MCF 10A (cell line): ENCODE measurements at places on chromosomes 4 and X.

DNA sequence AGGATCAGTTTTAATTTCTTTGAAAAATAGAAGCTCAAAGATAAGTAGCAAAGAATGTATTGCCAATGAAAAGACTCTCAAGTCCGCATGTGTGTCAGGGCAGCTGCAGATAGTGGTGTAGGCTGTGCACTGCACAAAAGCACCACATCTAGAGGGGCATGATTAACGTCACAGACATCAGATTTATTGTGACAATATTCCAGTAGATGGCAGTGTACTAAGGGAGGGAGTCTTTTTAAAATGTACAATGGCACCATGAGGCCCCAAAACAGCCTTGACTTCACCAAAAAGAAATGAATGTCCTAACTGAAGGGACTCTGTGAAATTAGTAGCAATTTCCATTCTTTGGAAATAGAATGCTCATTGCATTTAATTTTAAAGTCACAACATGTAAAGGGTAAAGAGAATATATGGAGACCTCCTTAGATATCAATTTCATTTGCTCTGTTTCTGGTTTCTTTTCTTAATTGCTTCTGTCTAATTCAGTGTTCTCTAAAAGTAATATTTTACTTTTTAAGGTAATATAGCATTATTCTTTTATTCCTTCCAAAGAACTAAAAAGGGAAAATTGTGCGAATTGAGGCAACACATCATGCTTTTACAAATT lies 98.4 kb downstream of the ZNF827 start:
- peak; percentile 57 for DNase-seq

DNA sequence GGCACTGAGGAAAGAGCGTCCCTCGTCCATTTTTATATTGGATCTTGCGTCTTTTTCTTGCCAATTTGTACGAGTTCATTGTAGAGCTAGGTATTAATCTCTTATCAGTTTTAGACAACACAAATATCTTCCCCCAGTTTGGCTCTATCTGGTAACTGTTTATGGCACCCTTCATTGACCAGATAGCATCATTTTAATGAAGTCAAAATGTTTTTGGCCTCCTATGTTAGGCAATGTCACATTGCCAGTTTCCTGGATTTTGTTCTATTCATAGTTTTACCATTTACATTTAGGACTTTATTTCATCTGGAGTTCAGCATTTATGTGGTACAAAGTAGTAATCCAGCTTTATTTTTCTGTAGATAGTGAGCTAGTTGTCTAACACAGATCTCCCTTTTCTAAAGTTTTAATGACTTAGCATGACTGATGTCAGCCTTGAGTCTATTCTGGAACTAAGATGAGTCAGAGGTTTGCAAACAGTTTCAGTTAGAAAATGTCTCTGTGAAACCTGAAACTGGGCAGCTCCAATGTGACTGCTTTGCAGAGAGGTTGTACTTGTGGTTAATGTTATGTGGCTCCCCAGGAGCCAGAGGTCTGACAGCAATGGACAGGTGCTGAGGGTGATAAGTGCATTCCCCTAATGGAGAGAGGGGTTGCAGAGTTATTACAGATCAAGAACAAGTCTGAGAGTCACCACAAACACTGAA lies 5.3 kb upstream of the STBD1 start:
- peak; percentile 89 for DNase-seq

- DNase-seq, result no peak
Observed at GRCh38 chr4:28427306-28428085, 1566.9 kb downstream of the STIM2 start.

DNA sequence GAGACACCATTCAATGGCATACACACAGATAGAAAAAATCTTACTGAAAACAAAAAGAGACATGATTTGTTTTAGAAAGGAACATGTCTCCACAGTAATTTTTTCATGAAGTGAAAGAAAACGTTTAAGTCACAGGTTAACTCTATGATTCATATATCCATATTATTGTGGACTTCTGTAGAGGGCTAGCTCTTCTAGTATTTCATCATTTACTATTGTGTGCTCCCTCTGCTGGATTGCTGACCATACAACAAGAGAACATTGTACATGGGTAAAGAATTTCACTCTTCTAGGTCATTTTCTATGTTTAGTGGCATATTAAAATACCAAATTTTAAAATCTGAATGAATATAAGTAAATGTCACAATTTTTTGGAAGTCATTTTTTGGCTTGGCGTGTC lies 91.8 kb upstream of the POU3F4 start:
- peak; percentile 51 for DNase-seq

DNA sequence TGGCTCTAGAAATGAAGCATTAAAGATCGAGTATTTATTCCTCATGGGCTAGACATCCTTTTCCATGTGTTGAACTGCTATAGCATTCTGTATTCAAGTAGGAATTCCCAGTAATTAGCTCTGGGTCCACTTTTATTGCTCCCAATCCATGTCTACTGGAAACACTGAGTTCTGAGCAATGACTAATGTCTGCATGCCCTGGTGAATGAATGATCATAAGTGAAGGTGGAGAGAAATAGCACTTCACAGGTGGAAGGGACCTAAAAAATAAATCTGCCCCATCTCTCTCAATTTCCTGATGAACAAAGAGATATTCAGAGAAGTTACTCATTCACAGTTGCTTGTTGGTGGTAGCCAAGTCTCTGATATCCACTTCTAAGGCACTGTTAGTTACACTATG lies 34.6 kb upstream of the CXCL8 start:
- no peak for DNase-seq

DNA sequence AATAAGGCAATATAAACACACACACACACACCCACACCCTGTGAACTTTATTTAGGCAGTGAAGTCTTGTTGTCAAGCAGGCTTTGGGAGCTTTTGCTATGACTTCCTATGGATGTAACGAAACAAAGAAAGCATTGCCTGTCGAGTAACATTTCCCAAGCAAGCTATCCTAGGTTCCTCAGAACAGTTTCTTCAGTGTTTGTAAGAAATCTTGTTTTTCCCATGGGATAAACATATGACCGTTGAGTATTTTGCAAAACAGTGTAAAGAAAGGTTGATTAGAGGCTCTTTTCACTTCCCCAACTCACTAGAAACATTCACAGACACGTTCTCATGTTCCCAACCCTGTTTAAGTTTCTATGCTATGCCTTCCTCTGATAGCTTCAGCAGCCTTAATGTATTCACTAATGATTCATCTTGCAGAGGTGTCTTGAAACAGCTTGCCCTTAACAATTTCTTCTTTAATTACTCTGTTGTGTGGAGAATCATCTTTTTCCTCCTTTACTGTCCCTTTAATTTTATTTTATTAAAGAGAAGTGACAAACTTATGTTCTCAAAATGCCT lies 1947.1 kb upstream of the TENM3 start:
- no peak for DNase-seq

GRCh38 chr4:1011022-1011665 lies at the start of gene FGFRL1:
Gene FGFRL1 (plus strand): TSS chr4:1011626. CDS start chr4:1012486, 860 bp downstream.
- peak; percentile 89 for DNase-seq

GRCh38 chr4:37455301-37456131 lies 211.0 kb downstream of the NWD2 start:
- DNase-seq, result no peak

- DNase-seq, result no peak
Observed at GRCh38 chrX:23012162-23012561, 12.4 kb downstream of the DDX53 start.

GRCh38 chr4:173211838-173212237 lies 43.2 kb downstream of the GALNT7 start:
- DNase-seq, result peak; percentile 77

DNA sequence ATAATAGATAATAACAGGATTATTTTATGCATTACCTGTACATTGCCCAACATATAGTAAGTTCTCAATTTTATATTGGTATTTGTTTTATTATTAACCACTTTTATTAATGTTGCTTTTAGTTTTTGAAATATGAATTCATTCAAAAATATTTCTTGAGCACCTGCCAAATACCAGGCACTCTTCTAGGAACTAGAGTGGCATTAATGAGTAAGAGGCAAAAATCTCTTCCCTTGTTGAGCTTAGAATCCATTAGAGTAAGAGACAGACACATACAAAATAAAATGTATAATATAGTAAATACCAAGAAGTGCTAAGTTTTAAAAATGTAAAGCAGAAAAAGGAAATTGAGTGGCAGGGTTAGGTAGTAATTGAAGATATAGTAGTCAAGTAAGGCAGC lies 45.8 kb downstream of the TET2 start:
- DNase-seq, result no peak

DNA sequence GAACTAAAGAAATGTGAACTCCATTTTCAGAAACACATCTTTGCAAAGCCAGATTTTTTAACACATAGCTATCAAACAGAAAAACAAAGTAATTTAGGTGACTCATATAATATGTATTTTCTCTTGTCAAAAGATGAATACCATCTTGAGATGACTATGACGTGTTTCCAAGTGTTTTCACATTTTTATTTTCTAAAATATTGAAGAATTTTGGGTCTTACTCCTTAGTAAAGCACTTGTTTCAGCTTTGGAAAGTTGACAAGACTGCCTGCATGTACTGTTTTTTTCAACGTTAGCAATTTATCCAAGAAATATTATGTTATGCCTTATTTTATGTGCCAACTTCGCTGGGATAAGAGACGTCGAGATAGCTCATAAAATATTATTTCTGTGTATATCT lies 733.9 kb upstream of the EPHA5 start:
- no peak for DNase-seq

DNA sequence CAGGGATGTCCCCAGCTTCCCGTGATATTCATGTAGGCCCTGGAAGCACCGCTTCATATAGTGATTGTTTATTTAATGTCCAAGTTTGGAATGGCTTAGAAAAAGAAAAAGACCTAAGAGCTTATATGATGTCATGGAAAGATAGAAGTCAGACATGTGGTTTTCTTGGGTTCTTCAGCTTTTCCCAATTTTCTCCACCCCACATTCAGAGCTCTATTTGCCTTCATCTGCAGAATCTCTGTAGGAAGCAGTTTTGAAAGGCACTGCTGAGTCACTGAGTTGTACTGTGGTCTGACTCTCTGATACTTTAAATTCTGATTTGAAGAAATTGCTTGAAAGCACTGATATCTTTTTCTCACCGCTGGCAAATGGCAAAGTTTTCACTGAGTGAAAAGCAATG lies 120.6 kb upstream of the EDNRA start:
- DNase-seq, result peak; percentile 28

GRCh38 chr4:125658773-125659172 lies 344.0 kb downstream of the FAT4 start:
- DNase-seq, result no peak
